Right atrium auricular region (tissue), 2 donors: ENCODE measurements at places on chromosomes 1 and 21. TPM values are rescaled to one million over a fixed set of nuclear protein-coding genes. Genes with fewer than 3 reads are reported as not detected.
A peak's percentile ranks its signal among the peaks of the same experiment; 100 is the strongest.

Gene RASAL2
- total RNA-seq, result 34.1 TPM

DNA sequence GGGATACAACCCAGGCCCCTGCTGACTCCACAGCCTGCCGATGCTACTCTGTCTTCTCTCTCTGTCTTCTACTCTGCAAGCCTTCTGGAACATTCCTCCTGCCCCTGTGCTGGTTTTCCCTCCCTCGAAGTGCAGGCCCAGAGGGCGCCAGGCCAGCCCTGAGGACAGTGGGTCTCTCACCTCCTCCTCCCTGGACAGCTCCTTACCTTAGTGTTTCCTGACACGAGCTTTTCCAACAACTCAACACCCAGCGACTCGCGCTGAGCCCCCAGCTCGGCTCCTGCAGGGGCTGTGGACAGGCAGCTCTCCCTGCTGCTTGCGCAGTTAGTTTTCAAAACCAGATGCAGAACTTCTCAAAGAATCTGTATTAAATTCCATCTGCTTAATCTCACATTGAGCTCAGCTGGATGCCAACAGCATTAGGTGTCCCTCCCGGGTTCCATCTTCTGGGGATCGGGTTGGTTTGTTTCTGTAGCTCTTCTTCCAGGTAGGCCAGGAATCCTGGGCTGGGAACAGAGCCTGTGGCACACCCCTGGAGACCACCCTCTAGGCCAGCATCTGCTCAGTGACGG, 54.2 kb downstream of the PTPRU start:
- H3K27ac ChIP-seq, result no peak overlapping the region
- no peaks in the 10 kb centered on the region for H3K36me3 ChIP-seq
- no peaks in the 10 kb centered on the region for H3K27me3 ChIP-seq

DNA sequence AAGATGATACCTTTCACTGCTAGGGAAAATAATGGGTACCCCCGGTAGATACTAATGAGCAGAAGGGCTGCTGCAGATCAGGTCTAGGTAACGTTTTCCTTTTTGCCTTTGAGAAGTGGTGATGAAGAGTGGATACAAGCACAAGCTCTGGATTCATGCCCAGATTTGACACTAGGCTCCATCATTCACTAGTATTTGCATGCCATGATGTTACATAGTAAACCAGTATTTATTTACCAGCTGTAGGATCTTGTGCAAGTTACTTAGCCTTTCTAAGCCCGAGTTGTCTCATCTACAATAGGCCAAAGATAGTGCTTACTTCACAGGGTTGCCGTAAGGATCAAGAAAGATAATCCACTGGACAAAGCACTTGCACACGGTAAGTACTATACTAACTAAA, 14.2 kb downstream of the PTPN14 start:
- no peak overlapping the region for H3K4me3 ChIP-seq
- peaks cover 6% of the 10 kb centered on the region for H3K4me1 ChIP-seq
- no peaks in the 10 kb centered on the region for H3K27me3 ChIP-seq
- DNase-seq, result no peak

GRCh38 chr1:5389101-5389885, 602.9 kb downstream of the NPHP4 start:
- H3K27ac ChIP-seq, result no peak overlapping the region
- no peaks in the 10 kb centered on the region for H3K36me3 ChIP-seq
- no peaks in the 10 kb centered on the region for H3K27me3 ChIP-seq
- no peak overlapping the region for H3K4me3 ChIP-seq

- H3K27me3 ChIP-seq, result no peaks in the 10 kb centered on the region
- no peak for DNase-seq
- H3K36me3 ChIP-seq, result no peaks in the 10 kb centered on the region
- H3K4me3 ChIP-seq, result no peak overlapping the region
- H3K4me1 ChIP-seq, result no peaks in the 10 kb centered on the region
Observed at GRCh38 chr1:161930064-161930463, 93.6 kb downstream of the OLFML2B start.

Gene TRIM58
- total RNA-seq, result 8.6 TPM

DNA sequence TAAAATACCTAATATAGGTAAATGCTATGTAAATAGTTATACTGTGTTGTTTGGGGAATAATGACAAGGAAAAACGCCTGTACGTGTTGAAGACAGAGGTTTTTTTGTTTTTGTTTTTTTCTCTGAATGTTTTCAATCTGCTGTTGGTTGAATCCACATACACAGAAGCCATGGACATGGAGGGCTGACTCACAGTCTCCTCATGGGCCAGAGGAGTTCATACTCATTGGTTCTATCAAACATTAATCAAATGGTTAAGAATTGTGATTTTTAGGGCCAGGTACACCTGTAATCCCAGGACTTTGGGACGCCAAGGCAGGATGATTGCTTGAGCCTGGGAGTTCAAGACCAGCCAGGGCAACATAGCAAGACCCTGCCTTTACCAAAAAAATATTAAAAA, 20.5 kb downstream of the MIER1 start:
- H3K4me3 ChIP-seq, result no peak overlapping the region
- H3K27ac ChIP-seq, result no peak overlapping the region
- H3K4me1 ChIP-seq, result no peaks in the 10 kb centered on the region
- no peaks in the 10 kb centered on the region for H3K27me3 ChIP-seq
- H3K36me3 ChIP-seq, result peaks cover 41% of the 10 kb centered on the region
- DNase-seq, result no peak

- no peaks in the 10 kb centered on the region for H3K27me3 ChIP-seq
- no peaks in the 10 kb centered on the region for H3K36me3 ChIP-seq
- H3K27ac ChIP-seq, result no peak overlapping the region
- H3K4me1 ChIP-seq, result no peaks in the 10 kb centered on the region
- H3K4me3 ChIP-seq, result no peak overlapping the region
Observed at GRCh38 chr1:175433532-175434282, 241.1 kb upstream of the KIAA0040 start.

Gene C1orf116
- 0.35 TPM for total RNA-seq

Gene COL8A2
- 4.5 TPM for total RNA-seq

- DNase-seq, result no peak
- H3K4me1 ChIP-seq, result peaks cover 8% of the 10 kb centered on the region
- H3K27me3 ChIP-seq, result no peaks in the 10 kb centered on the region
- H3K36me3 ChIP-seq, result no peaks in the 10 kb centered on the region
Observed at GRCh38 chr1:171110621-171111326, 20.1 kb downstream of the FMO3 start.

GRCh38 chr21:34983680-34984086, 65.4 kb downstream of the RUNX1 start:
- DNase-seq, result no peak
- H3K36me3 ChIP-seq, result no peaks in the 10 kb centered on the region
- H3K4me1 ChIP-seq, result no peaks in the 10 kb centered on the region
- H3K27ac ChIP-seq, result no peak overlapping the region
- H3K4me3 ChIP-seq, result no peak overlapping the region
- no peaks in the 10 kb centered on the region for H3K27me3 ChIP-seq

GRCh38 chr1:17620448-17620847, 81.0 kb downstream of the ARHGEF10L start:
- peak overlapping the region; percentile 96 for H3K27ac ChIP-seq
- H3K4me1 ChIP-seq, result peaks cover 57% of the 10 kb centered on the region
- DNase-seq, result no peak
- H3K36me3 ChIP-seq, result peaks cover 30% of the 10 kb centered on the region
- H3K4me3 ChIP-seq, result peak overlapping the region; percentile 10
- H3K27me3 ChIP-seq, result no peaks in the 10 kb centered on the region

GRCh38 chr1:63533931-63534330, 10.6 kb downstream of the EFCAB7 start:
- H3K27ac ChIP-seq, result no peak overlapping the region
- no peak for DNase-seq
- H3K4me1 ChIP-seq, result no peaks in the 10 kb centered on the region
- H3K27me3 ChIP-seq, result no peaks in the 10 kb centered on the region
- H3K4me3 ChIP-seq, result no peak overlapping the region

DNA sequence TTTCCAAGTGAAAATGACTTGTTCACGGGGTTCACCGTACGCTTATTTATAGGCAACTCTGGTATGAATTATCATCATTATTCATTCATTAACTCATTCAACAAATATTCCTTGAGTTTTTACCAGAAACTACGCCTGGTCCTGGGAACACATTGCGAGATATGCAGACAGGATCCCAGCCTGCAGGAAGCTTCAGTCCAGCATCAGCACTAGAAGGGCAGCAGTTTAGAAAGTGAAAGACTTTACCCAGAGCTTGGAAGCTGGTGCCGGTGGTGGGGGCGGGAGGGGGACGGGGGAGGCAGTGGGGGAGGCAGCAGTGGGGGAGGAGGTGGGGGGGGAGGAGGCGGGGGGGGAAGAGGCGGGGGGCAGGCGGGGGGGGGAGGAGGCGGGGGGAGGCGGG, 55.9 kb downstream of the SETD4 start:
- DNase-seq, result no peak
- no peak overlapping the region for H3K27ac ChIP-seq
- no peaks in the 10 kb centered on the region for H3K36me3 ChIP-seq
- no peak overlapping the region for H3K4me3 ChIP-seq
- no peaks in the 10 kb centered on the region for H3K4me1 ChIP-seq
- H3K27me3 ChIP-seq, result no peaks in the 10 kb centered on the region

- H3K4me3 ChIP-seq, result no peak overlapping the region
- H3K27ac ChIP-seq, result no peak overlapping the region
- no peaks in the 10 kb centered on the region for H3K4me1 ChIP-seq
- DNase-seq, result no peak
Observed at GRCh38 chr1:114369930-114370329, 141.1 kb downstream of the TRIM33 start.

Gene PRR9
- total RNA-seq, result 1.2 TPM

GRCh38 chr1:30756545-30757351, 826 bp downstream of the LAPTM5 start:
- H3K36me3 ChIP-seq, result no peaks in the 10 kb centered on the region
- H3K4me1 ChIP-seq, result no peaks in the 10 kb centered on the region
- peak; percentile 84 for DNase-seq

DNA sequence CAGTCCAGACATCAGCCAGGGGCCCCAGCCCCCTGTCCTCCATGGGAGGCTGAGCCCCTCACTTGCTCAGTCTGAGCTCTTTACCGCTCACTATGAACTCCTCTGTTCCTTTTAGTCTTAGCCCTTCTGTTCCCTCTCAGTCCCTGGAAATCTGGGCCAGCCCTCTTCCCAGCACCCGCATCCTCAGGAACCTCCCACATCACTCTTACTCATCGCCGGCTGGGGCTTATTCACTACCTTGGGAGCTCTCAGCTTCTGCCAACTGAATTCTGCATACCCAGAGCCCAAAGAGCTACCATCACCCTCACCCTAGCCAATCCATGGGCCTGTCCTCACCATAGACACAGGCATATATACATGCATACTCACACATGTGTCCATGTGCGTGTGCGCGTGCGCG, 11.5 kb downstream of the KNCN start:
- H3K27me3 ChIP-seq, result no peaks in the 10 kb centered on the region
- no peak overlapping the region for H3K4me3 ChIP-seq
- no peak overlapping the region for H3K27ac ChIP-seq

DNA sequence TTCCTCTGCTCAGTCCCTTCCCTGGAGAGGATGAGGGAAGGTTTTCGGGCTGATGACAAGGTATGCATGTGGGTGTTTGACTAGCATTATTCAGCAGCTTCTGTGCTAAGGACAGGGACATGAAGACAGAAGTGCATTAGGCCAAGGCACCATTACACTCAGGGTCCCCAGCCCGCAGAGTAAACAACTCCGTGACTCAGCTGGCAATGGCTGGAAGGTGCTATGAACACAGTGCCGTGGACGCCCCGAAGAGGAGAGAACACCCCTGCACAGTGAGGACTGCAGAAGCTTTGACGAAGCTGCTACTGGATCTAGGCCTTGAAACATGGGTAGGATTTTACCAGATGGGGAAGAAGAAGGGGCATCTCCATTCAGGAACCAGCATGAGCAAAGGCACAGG, 13.7 kb upstream of the EPS8L3 start:
- H3K4me1 ChIP-seq, result no peaks in the 10 kb centered on the region
- no peak overlapping the region for H3K27ac ChIP-seq
- no peaks in the 10 kb centered on the region for H3K27me3 ChIP-seq
- DNase-seq, result no peak

Gene MEGF6
- total RNA-seq, result 14.9 TPM

- peak; percentile 95 for DNase-seq
- no peaks in the 10 kb centered on the region for H3K27me3 ChIP-seq
- H3K4me1 ChIP-seq, result peaks cover 17% of the 10 kb centered on the region
- H3K27ac ChIP-seq, result peak within 1 kb of the TSS; percentile 59
- H3K4me3 ChIP-seq, result peak within 1 kb of the TSS; percentile 91
- H3K36me3 ChIP-seq, result no peaks in the 10 kb centered on the region
Observed at GRCh38 chr1:29230553-29231378, at the start of gene MECR. MECR (minus strand) TSS chr1:29230934; CDS start chr1:29230906, 28 bp downstream.

DNA sequence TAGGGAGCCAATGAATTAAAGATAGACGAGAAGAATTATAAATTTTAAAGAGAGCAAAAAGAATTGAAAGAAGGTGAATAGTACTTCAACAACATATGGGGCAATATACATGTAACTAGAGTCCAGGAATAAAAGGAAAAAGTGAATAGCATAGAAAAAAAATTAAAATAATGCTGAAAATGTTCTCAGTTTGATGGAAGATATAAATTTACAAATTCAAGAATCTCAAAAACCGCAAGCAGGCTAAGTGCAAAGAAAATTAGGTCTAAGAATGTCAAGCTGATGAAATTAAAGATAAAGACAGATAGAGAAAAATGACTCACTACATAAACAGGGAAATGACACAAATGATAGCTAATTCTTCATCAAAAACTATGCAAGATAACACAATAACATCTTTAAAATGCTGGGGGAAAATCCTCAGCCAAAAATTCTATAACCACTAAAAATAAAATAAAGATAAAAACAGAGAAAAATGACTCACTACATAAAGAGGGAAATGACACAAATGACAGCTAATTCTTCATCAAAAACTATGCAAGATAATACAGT, 326.3 kb downstream of the TBX15 start:
- H3K27me3 ChIP-seq, result no peaks in the 10 kb centered on the region
- H3K36me3 ChIP-seq, result no peaks in the 10 kb centered on the region
- H3K4me1 ChIP-seq, result no peaks in the 10 kb centered on the region
- no peak for DNase-seq
- H3K4me3 ChIP-seq, result no peak overlapping the region

Gene PAX7
- not detected for total RNA-seq

Gene IGFN1
- not detected for total RNA-seq

- H3K27me3 ChIP-seq, result no peaks in the 10 kb centered on the region
- no peak overlapping the region for H3K4me3 ChIP-seq
- no peak for DNase-seq
- H3K36me3 ChIP-seq, result no peaks in the 10 kb centered on the region
Observed at GRCh38 chr1:201085902-201086735, 26.1 kb downstream of the CACNA1S start.

Gene ZNF684
- 9.7 TPM for total RNA-seq

DNA sequence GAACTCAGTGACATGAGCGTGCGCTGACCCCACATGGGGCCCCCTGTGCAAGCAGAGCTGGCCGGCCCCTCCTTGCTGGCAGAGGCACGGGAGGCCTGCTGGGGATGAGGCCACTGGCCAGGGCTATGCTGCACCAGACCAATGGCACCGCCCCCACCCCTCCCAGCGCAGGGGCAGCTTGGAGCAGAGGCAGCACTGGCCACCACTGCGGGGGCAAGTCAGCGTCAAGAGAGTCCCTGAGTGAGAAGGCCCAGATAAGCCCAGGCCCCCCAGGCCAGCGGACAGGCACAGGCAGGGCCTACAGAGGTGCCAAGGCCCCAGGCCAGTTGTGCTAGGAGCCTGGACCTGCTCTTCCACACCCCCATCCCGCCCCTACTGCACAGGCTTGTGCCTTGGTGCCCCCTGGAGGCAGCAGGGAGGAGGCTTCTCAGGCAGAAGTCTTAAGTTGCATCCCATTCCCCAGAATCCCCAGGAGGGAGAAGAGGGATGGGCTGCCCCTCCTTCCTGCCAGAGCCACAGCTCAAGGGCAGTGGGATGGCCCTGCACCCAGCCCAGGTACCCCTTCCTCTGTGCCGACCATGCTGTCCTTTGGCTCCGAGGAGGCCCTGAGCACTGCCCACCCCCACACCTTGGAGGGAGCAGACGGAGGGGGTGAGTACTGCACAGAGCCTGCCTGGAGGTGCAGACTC, 35.8 kb downstream of the EPHX1 start:
- H3K4me1 ChIP-seq, result peaks cover 37% of the 10 kb centered on the region
- H3K4me3 ChIP-seq, result no peak overlapping the region
- H3K27ac ChIP-seq, result peak overlapping the region; percentile 21
- DNase-seq, result peak; percentile 84
- H3K36me3 ChIP-seq, result peaks cover 27% of the 10 kb centered on the region

Gene MIXL1
- not detected for total RNA-seq
